ENCODE measurements at places on chromosomes 16 and 17. TPM values are rescaled to one million over a fixed set of nuclear protein-coding genes. Genes with fewer than 3 reads are reported as not detected.

DNA sequence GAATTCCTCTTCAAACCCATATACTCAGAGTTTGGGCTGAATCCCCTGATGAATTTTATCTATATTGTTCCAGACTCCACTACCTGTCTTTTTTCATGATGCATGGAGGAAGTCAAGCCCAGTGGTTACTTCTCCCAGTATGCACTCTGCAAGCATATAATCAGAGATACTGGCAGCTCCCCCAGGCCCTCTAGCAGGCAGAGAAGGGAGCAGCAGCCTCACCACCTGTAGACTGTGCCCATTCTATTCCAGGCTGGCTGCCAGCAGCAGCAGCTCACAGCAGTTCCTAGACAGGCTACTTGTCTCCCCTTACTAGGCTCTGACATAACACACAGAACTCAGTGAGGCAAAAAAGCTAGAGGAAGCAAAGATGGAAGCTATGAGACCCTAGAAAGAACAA is 3.4 kb downstream of the MKS1 start:
- peaks cover 21% of the 10 kb centered on the region for H3K36me3 ChIP-seq
- H3K4me3 ChIP-seq: no peak overlapping the region
- H3K27me3 ChIP-seq: no peaks in the 10 kb centered on the region
- peaks cover 15% of the 10 kb centered on the region for H3K4me1 ChIP-seq

GRCh38 chr17:31780483-31780882 is 78.6 kb downstream of the COPRS start:
- DNase-seq: no peak
- H3K27ac ChIP-seq: no peak overlapping the region
- no peak overlapping the region for H3K4me3 ChIP-seq
- no peaks in the 10 kb centered on the region for H3K36me3 ChIP-seq
- H3K4me1 ChIP-seq: no peaks in the 10 kb centered on the region

DNA sequence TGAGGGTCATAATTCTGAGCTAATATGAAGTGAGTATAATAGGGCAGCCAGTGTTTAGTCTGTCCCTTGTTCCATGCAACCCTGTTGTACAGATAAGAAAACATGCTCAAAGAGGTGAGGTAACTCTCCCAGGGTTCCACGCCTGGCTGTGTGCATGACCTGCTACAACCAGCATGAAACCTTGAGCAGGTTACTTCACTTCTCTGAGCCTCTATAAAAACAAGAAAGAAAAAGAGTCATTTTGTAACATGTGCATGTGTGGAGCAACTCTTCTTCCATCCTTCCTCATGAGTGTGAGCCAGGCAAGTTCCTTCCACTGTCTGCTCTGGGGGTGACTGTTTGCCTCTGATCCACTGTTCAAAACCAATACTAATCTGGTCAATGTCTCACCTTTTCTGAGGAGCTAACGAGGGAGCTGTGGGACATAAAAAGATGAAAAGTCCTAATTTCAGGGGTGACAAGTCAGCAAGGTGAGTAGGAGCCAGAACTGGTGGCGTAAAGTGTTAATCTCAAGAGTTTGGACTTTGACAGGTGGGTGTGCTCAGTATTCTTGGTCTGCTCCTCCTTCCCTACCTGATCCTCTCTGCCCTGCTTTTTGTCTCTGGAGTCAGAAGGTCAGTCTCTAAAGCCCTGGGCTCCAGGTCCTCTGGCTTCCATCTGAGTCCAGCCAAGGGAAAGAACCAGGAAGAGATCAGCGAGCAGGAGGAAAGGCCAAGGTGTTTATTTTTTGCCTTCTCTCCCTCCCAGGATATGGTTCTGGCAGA is 21.5 kb downstream of the GFOD2 start:
- H3K27me3 ChIP-seq: no peaks in the 10 kb centered on the region
- no peak for DNase-seq
- H3K4me3 ChIP-seq: no peak overlapping the region
- H3K27ac ChIP-seq: no peak overlapping the region
- H3K36me3 ChIP-seq: no peaks in the 10 kb centered on the region

GRCh38 chr16:29687755-29688154 is 8.8 kb downstream of the QPRT start:
- no peak overlapping the region for H3K27ac ChIP-seq
- no peak for DNase-seq
- H3K4me1 ChIP-seq: peaks cover 13% of the 10 kb centered on the region
- H3K4me3 ChIP-seq: no peak overlapping the region

Gene NOS2
- not detected for total RNA-seq

Gene GPRC5C
- 0.27 TPM for total RNA-seq

Gene CD79B
- total RNA-seq: 22.2 TPM

Measured in CD8-positive, alpha-beta memory T cell (primary cell).